HT-29 (cell line): ENCODE measurements at places on chromosomes 5 and 9.

DNA sequence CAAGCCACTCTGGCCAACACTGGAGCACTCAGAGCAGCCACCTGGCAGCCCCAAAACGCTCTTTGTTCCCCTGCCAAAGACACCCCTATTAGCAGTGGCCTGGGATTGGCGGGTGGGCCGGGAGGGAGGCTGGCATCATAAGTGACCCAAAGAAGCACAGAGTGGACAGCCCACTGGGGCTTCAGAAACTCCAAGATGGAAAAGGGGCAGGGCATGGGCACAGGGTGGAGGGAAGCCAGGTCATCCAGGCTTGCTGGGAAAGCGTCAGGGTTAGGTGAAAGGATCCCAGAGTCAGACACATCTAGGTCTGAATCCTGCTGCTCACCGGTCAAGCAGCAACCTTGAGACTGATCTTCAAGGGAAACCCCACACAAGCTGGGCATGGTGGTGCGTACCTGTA, 14.8 kb downstream of the EEIG1 start:
- DNase-seq, result peak; percentile 38

DNA sequence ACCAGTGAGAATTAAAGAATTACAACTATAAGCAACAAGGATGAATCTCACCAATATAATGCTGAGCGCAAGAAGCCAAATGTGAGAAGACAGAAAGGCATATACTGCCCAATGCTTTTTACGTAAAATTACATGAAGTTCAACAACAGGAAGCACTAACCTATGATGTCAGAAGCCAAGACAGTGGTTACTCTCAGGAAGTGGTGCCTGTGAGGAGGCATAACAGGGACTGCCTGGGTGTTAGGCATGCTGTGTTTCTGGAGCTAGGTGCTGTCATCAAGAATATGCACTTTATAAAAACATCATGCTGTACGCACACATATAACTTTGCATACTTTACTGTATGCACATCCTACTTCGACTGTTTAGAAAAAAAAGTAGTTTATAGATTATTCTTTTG, 30.1 kb downstream of the FRMD3 start:
- no peak for DNase-seq

- no peak for DNase-seq
These were observed 27.9 kb downstream of the NSUN2 start for GRCh38 chr5:6604946-6605345.

DNA sequence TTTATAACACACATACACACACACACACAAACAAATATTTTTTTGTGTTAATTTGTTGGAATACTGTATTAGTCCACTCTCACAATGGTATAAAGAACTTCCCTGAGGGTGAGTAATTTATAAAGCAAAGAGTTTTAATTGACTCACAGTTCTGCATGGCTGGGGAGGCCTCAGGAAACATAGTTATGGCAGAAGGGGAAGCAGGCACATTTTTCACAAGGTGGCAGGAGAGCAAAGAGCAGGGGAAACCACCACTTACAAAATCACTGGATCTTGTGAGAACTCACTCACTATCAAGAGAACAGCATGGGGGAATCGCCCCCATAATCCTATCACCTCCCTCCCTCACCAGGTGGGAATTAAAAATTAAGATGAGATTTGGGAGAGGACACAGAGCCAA, 205.4 kb upstream of the PTPRD start:
- no peak for DNase-seq

- DNase-seq, result no peak
These were observed 106.9 kb downstream of the GLDC start for GRCh38 chr9:6538666-6539071.

DNA sequence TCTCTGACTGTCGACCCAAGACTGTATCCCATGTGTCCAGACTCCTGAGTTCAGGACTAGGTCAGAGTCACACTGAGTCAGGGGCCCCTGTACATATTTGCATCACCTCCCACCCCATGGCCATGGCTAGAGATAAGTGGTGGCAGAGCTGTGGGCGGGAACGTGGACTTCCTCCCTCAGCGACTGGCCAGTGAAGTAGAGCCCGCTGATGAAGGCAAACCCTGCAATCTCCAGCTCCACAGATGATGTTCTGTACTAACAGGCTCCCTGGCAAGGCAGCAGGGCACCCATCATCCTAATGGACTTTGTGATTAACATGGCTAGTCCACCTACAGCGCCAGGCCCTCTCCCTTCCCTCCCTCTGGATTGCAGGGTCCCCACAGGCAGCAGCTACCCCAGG, 110.5 kb upstream of the LRRTM2 start:
- DNase-seq, result no peak

GRCh38 chr9:37827483-37828165, 27.0 kb downstream of the DCAF10 start:
- DNase-seq, result no peak

- no peak for DNase-seq
These were observed 273.2 kb downstream of the SAXO1 start for GRCh38 chr9:18759827-18760226.

GRCh38 chr9:4258320-4259090, 41.4 kb downstream of the GLIS3 start:
- DNase-seq, result no peak

DNA sequence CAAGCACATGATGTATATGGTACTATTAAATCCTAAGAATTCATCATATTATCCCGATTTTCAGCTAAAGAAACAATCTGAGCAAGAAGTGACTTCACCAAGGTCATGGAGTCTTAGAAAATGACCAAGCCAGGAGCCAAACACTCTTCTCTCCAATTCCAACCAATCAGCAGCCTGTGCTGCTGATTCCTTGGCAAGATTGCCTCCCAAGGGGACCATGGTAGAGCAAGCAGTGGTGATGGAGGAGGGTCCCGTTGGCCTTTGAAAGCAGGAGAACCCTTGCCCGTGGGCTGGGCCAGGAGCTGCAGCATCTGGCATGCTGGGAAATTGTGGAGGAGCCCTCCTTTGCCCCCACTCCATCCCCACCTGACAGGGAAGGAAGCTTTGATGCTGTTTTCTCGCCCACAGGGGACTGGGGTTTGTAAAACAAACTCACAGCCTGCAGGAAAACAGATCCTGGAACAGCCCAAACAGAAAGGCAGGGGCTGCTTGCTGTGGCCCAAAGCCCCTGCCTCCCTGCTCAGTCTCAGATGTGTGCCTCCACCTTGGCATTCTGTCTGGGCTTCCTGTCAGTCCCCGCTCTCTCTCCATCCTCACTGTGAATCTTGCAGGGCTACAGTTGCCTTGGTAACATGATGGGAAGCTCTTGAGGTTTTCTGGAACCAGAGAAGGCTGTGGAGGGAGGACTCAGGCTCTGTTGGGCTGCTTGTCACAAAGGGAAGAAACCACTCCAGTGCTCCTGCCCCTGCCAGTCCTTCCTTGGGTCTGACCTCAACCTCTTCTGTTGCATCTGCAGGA, 70.8 kb upstream of the HSPA9 start:
- no peak for DNase-seq

GRCh38 chr5:92106808-92107207, 723.7 kb upstream of the ARRDC3 start:
- DNase-seq, result no peak

- no peak for DNase-seq
These were observed 289.2 kb upstream of the PTGER4 start for GRCh38 chr5:40390281-40391149.

DNA sequence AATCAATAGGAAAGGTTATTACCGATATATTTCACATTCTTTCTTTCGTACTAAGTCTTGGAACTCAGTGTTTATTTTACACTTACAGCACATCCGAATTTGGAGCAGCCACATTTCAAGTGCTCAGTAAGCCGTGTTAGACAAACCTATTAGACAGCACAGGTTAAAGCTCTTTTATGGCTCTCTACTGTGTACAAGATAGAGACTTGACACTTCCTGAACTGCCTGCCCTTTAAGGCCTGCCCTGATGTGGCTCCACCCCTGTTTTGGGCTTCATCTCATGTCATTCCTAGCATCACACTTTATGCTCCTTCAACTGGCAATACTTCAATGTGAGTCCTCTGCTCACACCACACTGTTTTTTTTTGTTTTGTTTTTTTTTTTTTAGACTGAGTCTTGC, 23.5 kb upstream of the SUSD1 start:
- DNase-seq, result no peak
